MG63 (cell line): ENCODE measurements at places on chromosomes 12 and 14.

GRCh38 chr14:103624860-103625259, 4.2 kb upstream of the KLC1 start:
- DNase-seq = peak; percentile 93

- DNase-seq = no peak
Measured at GRCh38 chr12:10358131-10358530, 31.7 kb downstream of the KLRK1 start.

DNA sequence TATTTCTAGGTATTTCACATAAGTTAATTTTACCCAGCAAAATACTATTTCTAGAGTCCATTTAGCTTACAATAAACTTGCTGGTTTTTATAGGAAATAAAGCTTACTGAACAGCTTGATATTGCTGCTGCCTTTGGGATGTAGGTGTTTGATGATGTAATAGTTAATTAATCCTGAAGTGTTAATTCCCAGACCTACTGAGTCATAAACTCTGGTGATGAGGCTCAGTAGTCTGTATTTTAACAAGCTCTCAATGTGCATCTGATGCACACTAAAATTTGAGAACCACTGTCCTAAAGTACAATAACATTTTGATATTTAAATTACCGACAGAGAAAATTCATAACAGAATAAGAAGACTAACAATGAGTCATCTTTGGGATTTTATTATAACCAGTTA, 168.4 kb downstream of the FUT8 start:
- DNase-seq = no peak

DNA sequence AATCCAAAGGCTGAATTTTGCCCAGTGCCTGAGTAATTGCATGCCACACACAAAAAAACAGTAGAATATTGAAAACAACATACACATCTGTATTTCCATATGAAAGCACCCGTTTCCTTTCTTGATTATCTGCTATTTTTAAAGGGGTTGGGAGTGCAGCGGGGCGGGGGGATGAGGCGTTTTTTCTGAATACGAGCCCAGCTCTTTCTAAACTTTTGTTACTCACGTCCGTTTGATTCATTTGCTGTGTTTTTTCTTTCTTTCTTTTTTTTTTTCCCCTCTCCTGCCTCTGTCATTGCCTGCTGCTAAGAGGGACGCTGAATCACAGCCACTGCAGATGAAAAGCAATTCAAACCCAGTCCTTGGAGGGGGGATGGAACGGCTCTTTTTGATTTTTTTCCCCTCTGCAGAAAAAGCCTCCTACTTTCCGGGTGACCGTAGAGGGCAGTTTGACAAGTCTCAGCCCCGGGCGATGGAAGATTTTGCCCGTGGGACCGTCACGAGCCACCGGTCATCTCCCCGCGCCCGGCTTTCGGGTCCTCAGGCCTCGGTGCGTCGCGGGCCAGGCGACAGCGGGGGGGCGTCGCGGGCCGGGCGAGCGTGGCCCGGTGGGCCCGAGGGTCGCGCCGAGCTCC, 572 bp upstream of the RASSF8 start:
- DNase-seq = peak; percentile 68

DNA sequence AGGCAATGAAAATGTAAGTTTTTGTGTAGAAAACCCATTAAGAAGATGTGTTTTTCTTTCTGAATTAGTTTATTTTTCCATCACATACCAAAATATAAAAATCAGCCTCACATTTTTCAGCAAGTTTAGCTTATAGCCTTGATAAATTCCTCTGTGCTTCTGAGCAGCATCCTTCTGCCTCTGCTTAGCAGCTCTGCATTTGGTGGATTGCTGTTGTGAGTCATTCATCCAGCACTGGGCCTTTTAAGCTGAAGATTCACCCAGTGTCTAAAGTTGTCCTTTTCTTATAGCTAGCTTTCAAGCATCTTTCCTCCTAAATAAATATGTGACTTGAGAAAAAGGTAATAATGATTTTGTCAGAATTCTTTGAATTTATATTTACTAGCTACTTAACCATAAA, 206.1 kb downstream of the PCNX1 start:
- no peak for DNase-seq

DNA sequence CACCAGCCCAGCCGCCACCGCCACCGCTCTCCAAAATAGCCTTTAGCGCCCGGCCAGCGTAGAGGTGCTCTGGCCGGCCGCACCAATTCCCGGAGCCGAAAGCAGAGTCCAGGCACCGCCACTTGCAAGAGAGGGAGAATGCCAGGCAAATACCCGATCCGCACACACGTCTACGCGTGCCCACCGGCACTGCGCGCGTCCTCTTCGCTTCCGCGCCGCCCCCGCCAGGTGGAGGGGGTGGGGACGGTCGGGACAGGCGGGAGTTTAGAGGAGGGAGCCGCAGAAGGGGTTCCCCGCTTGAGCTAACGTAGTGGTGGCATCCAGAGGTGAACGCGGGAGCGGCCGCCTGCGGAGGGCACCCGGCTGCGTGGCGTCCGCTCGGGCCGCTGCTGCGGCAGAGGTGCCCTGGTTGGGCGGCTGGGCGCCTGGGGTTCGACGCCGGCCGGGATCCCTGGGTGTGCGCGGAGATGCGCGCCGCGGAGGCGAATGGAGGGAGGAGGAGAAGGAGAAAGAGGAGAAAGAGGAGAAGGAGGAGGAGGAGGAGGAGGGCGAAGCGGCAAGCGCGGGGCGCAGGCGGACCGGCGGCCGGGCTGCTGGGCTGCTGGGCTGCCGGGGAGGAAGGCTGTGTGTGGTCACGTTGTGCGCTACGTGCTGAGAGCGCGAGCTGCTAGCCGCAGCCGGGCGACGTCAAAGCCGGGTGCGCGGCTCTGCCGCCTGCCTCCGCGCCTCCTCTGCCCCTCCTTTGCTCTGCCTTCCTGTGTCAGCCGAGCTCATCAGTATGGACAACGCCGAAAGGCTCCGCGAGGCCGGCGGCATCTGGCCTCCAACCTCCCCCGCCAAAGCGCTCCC, at the start of gene MDGA2:
TSS of gene MDGA2 (minus strand) at position 140 of the 849 bp plus-strand sequence.
- DNase-seq = peak; percentile 42

DNA sequence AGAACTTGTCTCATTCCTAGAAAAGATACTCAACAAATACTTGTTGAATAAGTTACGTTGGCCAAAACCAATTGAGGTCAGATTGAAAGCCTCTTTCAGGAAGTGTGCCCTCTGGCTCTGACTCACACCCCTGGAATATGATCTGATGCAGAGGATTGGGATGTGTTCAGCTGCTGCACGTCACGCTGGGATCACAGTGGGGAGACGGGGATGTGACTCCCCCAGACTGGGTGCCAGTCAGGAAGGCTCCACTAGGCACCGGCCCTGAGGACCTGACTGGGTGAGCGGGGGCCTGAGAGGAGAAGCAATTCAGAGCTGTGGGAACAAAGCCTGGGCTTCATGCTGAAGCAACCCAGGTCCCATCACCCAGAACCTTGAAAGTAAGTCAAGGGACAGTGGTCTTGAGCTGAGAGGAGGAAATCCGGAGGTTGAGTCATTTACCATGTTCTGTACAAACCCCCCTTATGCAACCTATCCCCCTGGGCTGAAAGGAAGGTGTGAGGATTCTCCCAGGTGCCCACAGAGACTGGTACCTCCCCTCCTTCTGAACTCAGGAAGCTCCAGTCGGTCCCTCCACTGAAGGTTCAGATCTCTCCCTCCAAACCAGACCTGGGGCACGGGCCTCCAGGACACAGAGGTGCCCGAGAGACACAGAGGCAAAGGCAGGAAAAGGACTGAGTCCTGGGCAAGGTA, 3.9 kb downstream of the CEBPE start:
- peak; percentile 90 for DNase-seq

DNA sequence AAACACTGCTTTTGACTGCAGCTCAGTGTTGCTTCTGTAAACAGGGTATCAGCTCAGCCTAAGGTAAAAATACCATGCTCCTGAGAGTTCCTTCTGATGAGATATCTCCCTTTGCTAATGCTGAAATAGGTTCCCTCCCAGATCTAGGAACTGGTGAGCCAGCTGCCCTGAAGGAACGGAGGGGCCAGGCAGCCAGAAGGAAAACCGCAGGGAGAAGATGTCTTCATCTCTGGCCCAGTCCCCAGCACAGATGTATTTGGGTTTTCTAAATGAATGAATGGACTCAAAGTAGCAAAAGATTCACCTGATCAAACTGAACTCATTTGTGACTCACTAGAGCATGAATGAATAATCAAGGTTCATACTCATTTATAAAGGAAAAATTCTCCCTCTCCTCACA, 247.8 kb downstream of the MSRB3 start:
- no peak for DNase-seq

- DNase-seq = no peak
Measured at GRCh38 chr14:81772381-81772780, 238.7 kb upstream of the SEL1L start.

DNA sequence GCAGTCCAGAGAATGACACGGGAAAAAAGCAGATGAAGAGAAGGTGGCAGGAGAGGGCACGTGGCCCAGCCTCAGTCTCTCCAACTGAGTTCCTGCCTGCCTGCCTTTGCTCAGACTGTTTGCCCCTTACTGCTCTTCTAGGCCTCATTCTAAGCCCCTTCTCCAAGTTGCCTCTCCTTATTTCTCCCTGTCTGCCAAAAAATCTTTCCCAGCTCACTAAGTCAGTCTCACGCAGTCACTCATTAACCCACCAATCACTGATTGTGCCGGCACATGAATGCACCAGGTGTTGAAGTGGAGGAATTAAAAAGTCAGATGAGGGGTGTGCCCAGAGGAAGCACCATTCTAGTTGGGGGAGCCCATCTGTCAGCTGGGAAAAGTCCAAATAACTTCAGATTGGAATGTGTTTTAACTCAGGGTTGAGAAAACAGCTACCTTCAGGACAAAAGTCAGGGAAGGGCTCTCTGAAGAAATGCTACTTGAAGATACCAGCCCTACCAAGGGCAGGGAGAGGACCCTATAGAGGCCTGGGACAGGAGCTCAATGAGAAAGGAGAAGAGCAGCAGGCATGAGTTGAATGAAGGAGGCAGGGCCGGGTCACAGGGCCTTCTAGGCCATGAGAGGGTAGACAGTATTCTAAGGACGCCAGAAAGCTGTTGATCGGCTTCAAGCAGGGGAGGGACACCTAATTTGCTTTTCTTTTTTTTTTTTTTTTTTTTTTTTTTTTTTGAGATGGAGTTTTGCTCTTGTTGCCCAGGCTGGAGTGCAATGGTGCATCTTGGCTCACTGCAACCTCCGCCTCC, 40.9 kb downstream of the DAD1 start:
- no peak for DNase-seq

- DNase-seq = peak; percentile 87
Measured at GRCh38 chr12:98211909-98212695, 303.3 kb upstream of the TMPO start.

DNA sequence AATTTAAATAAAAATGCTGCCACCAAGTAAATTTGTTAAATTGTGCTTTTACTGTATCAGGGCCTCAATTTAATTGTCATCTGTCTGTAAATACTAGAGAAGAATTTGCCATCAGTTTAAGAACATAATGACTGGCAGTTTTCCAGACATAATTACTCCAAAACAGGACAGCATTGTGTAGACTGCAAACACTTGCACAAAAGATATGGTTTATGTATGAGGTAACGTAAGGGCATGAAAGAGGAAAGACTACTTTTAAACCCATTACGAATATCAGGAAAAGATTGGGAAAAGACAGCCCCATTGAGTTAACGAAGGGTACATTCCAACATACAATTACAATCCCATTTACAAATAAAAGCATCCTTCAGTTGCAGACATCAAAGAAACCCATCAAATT, 59.8 kb upstream of the KRR1 start:
- no peak for DNase-seq

GRCh38 chr12:51827925-51828818, 20.3 kb downstream of the FIGNL2 start:
- DNase-seq = no peak

- DNase-seq = no peak
Measured at GRCh38 chr14:24688030-24688658, 54.2 kb upstream of the GZMB start.

GRCh38 chr14:105335735-105336476, 21.4 kb downstream of the PACS2 start:
- no peak for DNase-seq

GRCh38 chr12:25284024-25284423, 33.3 kb upstream of the KRAS start:
- DNase-seq = no peak

GRCh38 chr14:73661872-73662271, 17.1 kb downstream of the DNAL1 start:
- no peak for DNase-seq

- no peak for DNase-seq
Measured at GRCh38 chr12:104752016-104752415, 206.1 kb downstream of the SLC41A2 start.

- peak; percentile 34 for DNase-seq
Measured at GRCh38 chr12:108955225-108955835, 65.5 kb downstream of the SVOP start.

GRCh38 chr12:41224066-41224465, 35.9 kb downstream of the PDZRN4 start:
- no peak for DNase-seq

DNA sequence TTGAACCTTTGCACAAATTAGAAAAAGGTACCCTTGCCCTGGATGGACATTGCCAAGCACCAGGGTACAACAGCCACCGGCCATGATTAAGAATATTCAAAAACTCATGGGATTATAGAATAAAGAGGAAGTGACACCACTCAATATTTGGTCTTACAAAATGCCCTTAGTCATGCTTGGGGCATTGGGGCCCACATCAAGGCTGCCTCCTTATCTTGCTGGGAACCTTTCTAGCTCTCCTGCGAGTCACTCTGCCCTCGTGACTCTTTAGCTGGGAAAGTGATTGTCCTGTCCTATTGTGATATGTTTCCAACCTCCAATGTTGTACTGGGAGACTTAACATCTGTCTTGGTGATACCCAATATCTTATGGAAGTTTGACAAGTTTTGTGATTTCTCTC, 57.8 kb downstream of the GTF2A1 start:
- DNase-seq = no peak

- DNase-seq = no peak
Measured at GRCh38 chr12:118874698-118875548, 106.4 kb upstream of the SRRM4 start.

GRCh38 chr12:114443607-114444421, 37.9 kb upstream of the TBX5 start:
- no peak for DNase-seq

DNA sequence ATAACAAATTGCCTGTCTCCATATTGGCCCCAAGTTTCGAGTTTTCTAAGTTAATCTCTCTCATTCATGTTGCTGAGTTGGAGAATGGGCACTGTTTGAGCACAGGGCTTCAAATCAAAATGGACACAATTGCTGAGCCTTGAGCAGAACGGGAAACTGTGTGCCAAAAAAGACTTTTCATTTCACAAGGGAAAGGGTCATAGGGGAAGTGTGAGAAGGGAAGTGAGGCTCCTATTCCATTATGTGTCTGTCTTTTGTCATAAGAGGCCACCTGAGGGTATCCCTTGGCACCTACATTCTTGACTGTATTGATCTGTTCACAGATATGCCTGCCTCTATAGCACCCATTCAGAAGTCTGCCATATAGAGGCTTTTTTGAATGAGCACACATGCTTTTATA, 59.1 kb downstream of the TTLL5 start:
- DNase-seq = no peak

GRCh38 chr12:102622618-102623017, 142.3 kb upstream of the IGF1 start:
- DNase-seq = no peak

GRCh38 chr12:118183155-118183554, 47.2 kb downstream of the PEBP1 start:
- no peak for DNase-seq

- no peak for DNase-seq
Measured at GRCh38 chr14:102120888-102121287, 18.8 kb upstream of the WDR20 start.

- no peak for DNase-seq
Measured at GRCh38 chr14:92022036-92022435, 17.8 kb downstream of the TRIP11 start.
